ENCODE measurements at places on chromosomes 2 and 18. TPM values are rescaled to one million over a fixed set of nuclear protein-coding genes. Genes with fewer than 3 reads are reported as not detected.

GRP gene
- total RNA-seq = not detected

TANC1 gene
- 37.4 TPM for total RNA-seq

MOB4 gene
- total RNA-seq = 53.9 TPM

MATN3 gene
- total RNA-seq = not detected

AQP4 gene
- 0.89 TPM for total RNA-seq

ZNF396 gene
- 2.9 TPM for total RNA-seq

SERPINB13 gene
- 0.23 TPM for total RNA-seq

E2F6 gene
- 19.8 TPM for total RNA-seq

ZSWIM2 gene
- not detected for total RNA-seq

DQX1 gene
- not detected for total RNA-seq

STPG4 gene
- total RNA-seq = 0.67 TPM

ARHGAP25 gene
- 4.6 TPM for total RNA-seq

CRYGB gene
- total RNA-seq = not detected

GLI2 gene
- total RNA-seq = 9.3 TPM

FBLN7 gene
- 4.2 TPM for total RNA-seq

CHRNG gene
- total RNA-seq = not detected

ANKRD30BL gene
- not detected for total RNA-seq

SPEG gene
- total RNA-seq = 254 TPM

IDH1 gene
- total RNA-seq = 65.1 TPM

TRPM8 gene
- not detected for total RNA-seq

BOLL gene
- total RNA-seq = not detected

POMC gene
- total RNA-seq = 2.5 TPM

LIMS3 gene
- 5.4 TPM for total RNA-seq

EFR3B gene
- 1.2 TPM for total RNA-seq

EML6 gene
- total RNA-seq = 0.78 TPM

COBLL1 gene
- 25.7 TPM for total RNA-seq

SNTG2 gene
- total RNA-seq = 7.9 TPM

RAB17 gene
- total RNA-seq = 3.8 TPM

SLC23A3 gene
- not detected for total RNA-seq

CXCR1 gene
- total RNA-seq = not detected

RUFY4 gene
- not detected for total RNA-seq

CFC1 gene
- not detected for total RNA-seq

TBR1 gene
- not detected for total RNA-seq

CTLA4 gene
- 0.81 TPM for total RNA-seq

FTCDNL1 gene
- total RNA-seq = 1.4 TPM

TLX2 gene
- total RNA-seq = not detected

PSTPIP2 gene
- 10.7 TPM for total RNA-seq

UGT1A5 gene
- not detected for total RNA-seq

RNF125 gene
- 3.5 TPM for total RNA-seq

All from gastroesophageal sphincter (tissue), 4 donors.